CD4-positive, alpha-beta T cell treated with Interleukin-2 at 100 ng/mL for 4 hours (primary cell): ENCODE measurements at places on chromosomes 7 and 10.

- peak; percentile 66 for DNase-seq
Observed at GRCh38 chr10:32055478-32056135, 618 bp downstream of the KIF5B start.

DNA sequence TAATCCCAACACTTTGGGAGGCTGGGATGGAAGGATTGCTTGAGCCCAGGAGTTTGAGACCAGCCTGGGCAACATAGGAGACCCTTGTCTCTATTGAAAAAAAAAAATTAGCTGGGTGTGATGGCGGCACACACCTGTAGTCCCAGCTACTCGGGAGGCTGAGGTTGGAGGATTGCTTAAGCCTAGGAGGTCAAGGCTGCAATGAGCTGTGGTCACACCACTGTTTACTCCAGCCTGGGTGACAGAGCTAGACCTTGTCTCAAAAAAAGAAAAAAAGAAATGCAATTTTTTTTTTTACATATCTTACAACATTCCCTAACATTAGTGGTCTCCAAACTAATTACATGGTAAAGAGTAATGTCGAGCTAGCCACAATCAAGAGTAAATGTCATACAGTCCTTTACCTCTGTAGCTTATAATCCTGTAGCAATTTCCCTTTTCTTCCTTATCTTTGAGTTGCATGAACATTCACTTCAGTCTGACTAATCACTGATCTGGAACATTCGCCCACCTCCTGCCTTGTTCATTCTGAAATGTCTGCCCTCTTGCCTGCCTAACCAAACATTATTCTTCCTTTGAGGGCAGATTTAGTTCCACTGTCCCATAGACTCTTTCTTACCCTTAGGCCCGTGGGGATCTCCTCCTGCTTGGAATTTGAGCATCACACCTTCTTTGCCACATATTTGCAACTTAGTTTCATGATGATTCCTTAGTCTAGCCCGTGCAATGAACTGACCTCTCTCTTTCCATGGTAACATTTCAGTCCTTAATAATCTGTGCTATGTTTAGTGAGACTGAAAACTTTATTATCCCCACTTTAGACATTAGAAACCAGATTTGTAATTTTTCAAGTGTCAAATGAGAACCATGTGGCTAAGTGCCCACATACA is 4.8 kb upstream of the VCL start:
- DNase-seq: no peak

GRCh38 chr7:22992874-22993840 is 20.8 kb downstream of the HYCC1 start:
- no peak for DNase-seq

- DNase-seq: no peak
Observed at GRCh38 chr10:86942441-86943315, 14.7 kb downstream of the MMRN2 start.

DNA sequence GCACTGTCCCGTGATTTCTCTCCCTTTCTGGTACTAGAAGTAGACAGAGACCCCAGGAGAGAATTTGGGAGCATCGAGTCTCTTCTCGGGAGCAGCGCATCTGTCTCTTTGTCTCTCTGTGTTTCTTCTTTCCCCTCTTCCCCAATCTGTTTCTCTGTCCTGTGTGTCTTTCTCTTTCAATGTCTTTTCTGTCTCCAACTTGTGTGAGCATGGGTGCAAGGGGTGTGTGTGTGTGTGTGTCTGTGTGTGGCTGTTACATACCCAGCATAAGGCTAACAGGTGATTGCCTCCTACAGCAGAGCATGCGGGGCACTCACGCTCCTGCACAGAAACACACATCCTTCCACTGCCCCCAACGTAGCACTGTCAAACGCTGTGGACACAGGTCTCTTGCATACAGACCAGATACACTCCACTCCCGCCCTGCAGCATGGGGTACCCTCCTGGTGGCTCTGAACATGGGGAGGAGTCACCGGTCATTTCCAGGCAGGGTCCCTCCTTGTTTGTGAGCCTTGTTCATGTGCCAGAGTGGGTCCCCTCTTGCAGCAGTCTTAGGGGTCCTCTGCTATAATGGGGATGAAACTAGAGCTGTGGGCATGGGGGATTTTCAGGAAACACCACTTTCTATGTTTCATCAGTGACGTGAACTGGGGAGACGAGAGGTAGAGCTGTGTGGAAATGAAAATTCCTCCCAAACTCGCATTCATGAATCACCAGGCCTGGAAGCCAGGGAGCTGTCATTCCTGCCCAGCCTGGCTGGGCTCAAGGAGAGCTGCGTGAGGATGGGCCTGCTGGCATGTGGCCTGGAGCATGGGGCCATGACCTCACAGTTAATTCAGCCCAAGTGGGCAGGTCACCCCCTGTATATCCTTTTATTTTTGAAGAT is 980 bp downstream of the ADAMTS14 start:
- DNase-seq: no peak

DNA sequence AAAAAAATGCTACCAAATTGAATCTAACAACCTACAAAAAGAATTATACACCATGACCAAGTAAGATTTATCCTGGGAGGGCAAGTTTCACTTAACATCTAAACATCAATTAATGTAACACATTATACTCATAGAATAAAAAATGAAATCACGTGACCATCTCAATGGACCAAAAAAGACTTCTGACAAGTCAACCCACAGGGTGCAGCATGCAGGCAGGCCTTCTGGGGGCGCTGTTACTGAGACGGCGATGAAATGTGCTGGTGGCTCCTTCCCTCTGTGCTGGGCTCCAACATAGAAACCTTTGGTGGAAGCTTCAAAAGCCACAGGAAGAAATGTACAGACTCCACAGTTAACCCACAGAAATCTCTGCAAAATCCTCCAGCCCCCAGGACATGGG is 103.1 kb downstream of the INHBA start:
- DNase-seq: no peak

DNA sequence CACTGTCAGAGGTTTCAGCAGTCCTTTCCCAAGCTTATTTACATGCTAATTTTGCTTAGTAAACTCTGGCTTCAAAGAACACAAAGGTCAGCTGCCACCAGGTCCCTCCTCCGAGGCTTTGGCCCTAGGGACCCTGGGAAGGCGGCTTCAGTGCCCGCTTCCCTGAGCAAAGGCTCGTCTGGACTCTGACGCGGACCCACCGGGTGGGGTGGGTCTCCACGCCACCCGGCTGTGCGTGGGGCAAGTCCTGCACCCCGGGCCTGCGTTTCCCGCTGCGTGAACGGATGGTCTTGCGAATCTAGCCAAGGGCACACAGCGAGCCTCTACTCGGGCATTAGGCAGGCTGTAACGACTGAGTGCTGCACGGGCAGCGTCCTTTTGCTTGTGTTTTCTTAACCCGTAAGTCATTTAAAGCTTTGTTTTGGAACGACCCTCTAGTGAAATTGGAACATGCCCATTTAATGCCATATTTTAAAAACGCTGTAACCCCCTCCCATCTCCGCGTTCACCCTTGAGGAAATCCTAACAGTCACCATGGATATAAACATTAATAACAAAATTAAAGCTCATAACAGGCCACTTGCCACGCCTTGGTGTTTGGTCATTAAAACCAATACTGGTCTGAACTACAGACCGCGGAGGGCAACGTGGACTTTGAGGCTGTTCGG is 828 bp downstream of the BNIP3 start:
- DNase-seq: no peak

- DNase-seq: no peak
Observed at GRCh38 chr10:107653832-107654287, 489.4 kb upstream of the SORCS1 start.

- no peak for DNase-seq
Observed at GRCh38 chr10:22683140-22683389, 31.3 kb downstream of the PIP4K2A start.

- DNase-seq: no peak
Observed at GRCh38 chr10:119285495-119286267, 78.3 kb downstream of the GRK5 start.
